ENCODE measurements at places on chromosomes 5 and 9. TPM values are rescaled to one million over a fixed set of nuclear protein-coding genes. Genes with fewer than 3 reads are reported as not detected.
A peak's percentile ranks its signal among the peaks of the same experiment; 100 is the strongest.

DNA sequence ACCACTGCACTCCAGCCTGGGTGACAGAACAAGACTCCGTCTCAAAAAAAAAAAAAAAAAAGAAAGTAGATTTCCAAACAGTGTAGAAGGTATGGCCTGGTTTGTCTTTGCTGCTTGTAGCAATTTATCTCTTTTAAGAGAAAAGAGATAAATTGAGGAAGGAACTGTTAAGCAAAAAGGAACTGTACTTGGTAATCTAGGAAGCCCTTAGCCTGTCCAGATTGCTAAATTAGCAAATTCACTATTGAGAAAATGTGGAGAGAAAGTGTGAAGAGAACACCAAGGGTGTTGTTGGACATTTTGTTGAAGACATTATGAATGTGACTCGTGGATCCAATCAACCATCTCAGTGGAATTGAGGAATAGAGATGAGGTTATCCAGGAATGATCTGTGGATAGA is 13.0 kb upstream of the SUSD3 start:
- no peak for DNase-seq

GRCh38 chr5:179331591-179332375 is 13.5 kb downstream of the ADAMTS2 start:
- peak; percentile 21 for DNase-seq

CD72 gene
- 0.60 TPM for total RNA-seq

PCDHA3 gene
- total RNA-seq: 0.24 TPM

PDLIM4 gene
- 58.4 TPM for total RNA-seq

HK3 gene
- total RNA-seq: 10.9 TPM

JAKMIP2 gene
- 0.66 TPM for total RNA-seq

Measured in right cardiac atrium (tissue), 5 donors.